ENCODE measurements at places on chromosomes 5 and 9.

DNA sequence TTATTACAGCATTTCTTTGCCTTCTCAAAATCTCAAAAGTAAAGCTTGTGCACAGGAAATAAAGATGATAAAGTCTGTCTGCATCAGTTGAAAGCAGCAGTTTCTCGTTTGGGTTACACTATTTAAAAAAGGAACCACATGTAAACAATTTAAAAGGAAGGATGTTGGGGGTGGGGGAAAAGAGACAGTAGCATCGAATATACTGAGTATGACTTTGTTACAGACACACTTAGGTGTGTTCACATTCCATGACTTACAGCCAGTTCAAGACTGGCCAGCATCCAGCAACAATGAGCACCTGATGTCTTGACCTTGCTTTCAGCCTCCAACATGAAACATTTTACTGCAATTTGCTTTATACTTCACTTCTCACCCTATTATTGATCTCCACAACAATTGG lies 8.7 kb downstream of the GAPT start:
- no peak for DNase-seq

DNA sequence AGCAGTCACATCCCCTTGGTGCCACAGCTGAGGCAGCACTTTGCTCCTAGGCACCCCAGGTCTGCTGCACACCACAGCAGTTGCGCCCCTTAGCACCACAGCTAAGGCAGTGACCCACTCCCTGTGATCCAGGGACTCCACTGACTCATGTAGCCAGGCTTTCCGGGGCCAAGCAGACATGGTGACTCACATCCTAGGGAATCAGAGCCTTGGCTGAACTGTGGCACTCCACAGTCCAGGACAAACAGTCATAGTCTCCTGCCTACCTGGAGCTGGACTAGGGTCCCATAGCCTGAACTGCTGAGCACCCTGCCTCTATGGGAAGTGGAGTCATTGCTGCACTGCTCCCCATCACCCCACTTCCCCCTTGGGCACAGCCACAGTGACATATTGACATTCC lies 338.7 kb downstream of the NPR3 start:
- DNase-seq = no peak

DNA sequence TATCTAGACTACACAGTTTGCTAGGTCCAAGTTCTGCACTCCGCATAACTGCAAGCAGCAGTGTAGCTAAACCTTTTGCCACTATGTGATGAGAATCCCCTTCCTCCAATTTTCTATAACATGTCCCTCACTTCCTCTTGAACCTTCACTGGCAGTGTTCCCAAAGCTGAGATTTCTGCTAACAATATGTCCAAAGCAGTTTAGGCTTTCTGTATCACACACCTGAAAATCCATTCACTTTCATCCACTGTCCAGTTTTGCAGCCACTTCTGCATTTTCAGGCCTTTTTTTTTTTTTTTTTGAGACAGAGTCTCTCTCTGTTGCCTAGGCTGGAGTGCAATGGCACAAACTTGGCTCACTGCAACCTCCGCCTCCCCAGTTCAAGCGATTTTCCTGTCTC lies 111.1 kb downstream of the GADD45G start:
- DNase-seq = no peak

GRCh38 chr5:163565492-163565891 lies 60.1 kb downstream of the MAT2B start:
- DNase-seq = no peak

DNA sequence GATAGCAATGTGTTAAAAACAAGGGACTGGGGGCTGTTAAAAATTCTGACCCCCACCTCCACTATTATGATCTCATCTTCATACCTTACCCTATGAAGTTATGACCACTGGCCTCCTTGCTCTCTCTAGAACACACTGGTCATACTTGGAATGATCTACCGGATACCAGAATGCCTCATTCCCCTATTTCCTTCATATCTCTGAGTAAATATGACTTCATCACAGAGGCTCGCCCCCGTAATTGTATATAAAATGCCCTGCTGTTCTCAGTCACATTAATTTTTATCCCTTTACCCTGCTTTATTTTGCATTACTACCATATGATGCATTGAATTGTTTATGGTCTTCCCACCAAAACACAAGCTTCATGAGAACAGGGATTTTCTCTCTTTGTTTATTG lies 29.2 kb downstream of the IZUMO3 start:
- no peak for DNase-seq

- DNase-seq = no peak
Measured at GRCh38 chr9:19161257-19162025, 34.1 kb upstream of the PLIN2 start.

DNA sequence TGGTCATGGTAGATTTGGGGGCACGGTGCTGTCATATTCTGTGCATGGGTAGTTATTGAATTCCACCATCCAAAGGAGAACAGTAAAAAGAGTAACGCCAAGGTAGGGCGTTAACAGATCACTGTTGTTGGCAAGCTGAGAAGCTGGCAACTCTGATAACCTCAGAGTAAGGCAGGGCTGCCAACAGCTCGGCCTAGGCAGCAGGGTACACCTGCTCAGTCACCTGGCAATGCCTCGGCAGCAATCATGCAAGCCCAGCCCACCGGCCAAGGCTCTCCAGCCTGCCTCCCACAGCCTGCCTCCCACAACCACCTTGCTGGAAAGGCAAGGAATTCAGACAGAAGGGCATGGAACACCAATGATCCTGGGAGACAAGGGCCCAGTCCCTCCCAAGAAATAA lies 63.9 kb downstream of the KLHL3 start:
- DNase-seq = no peak

Measured in stimulated activated CD8-positive, alpha-beta memory T cell treated with anti-CD3 and anti-CD28 coated beads, Interleukin-7, amount 100 ng/mL, for 24 hours (primary cell).